ENCODE measurements at places on chromosomes 1 and 21.

- DNase-seq: no peak
These were observed 58.7 kb upstream of the RC3H1 start for GRCh38 chr1:174080819-174081218.

- DNase-seq: no peak
These were observed 48.9 kb downstream of the CD247 start for GRCh38 chr1:167469280-167469965.

DNA sequence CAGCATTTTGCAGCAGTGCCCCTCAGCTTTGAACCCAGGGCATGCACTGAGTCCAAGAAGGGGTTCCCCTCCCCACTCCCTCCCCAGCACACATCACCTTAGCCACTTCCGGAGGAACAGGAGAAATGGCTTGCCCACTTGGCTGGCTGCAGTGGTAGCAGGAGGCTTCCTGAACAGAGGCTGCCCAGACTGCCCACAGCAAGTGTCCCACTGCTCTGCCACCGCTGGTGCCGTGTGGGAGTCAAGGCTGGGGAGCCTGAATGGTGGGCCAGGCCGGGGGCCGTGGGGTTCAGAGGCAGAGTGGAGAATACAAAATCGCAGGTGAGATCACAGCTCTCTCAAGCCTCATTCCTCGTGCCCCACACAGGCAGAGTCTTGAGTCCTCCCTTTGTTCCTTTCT is 34.5 kb downstream of the CD247 start:
- no peak for DNase-seq

- no peak for DNase-seq
These were observed 1.6 kb downstream of the NPR1 start for GRCh38 chr1:153680120-153680403.

- no peak for DNase-seq
These were observed 28.3 kb downstream of the CDCP2 start for GRCh38 chr1:54124472-54124871.

DNA sequence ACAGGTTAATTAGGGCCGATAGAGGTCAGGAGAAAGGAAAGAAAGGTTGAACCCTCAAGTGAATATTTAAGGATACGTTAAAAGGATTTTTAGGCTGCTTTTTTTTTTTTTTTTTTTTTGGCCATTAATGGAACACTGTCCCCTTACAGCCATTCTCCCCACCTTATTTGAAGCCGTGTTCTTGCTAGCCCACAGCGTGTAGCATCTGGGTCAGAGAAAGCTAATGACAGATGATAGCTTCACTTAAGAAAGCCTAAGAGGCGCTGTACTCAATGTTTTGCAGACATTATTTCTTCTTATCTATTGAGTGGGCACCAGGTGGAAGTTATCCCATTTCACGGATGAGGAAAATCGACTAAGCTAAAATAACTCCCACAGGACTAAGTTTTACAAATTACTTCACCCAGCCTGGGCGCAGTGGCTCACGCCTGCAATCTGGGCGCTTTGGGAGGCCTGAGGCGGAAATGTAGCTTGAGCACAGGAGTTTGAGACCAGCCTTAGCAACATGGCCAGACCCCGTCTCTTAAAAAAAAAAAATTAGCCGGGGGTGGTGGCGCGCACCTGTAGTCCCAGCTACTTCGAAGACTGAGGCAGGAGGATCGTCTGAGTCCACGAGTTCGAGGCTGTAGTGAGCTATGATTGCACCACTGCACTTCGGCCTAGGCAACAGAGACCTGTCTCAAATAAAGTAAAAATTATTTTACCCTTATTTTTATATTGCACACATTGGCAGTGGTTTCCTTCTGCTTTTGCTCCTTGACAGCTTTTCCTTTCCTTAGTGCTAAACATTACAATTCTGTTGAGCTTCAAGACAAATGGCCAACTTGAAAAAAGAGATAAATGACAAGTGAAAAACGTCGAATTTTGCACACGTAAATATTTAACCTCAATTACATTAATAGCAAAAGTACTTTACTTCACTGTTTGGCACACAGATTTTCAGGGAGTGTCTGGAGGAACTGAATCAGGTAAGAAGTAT is 1.1 kb upstream of the PHTF1 start:
- no peak for DNase-seq

DNA sequence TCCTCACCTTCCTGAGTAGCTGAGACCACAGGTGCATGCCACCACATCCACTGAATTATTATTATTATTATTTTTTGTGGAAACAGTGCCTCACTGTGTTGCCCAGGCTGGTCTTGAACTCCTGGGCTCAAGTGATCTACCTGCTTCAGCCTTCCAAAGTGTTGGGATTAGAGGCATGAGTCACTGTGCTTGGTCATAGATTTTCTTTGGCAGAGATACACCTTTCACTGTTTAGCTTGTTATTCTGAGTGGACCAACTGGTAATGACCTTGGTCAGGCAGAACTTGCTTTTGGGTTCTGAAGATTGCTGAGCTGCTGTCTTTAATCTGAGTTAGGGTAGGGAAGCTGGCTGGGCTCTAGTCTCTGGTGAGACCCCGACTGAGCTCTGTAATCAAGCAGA is 66.8 kb downstream of the DNAH14 start:
- no peak for DNase-seq

DNA sequence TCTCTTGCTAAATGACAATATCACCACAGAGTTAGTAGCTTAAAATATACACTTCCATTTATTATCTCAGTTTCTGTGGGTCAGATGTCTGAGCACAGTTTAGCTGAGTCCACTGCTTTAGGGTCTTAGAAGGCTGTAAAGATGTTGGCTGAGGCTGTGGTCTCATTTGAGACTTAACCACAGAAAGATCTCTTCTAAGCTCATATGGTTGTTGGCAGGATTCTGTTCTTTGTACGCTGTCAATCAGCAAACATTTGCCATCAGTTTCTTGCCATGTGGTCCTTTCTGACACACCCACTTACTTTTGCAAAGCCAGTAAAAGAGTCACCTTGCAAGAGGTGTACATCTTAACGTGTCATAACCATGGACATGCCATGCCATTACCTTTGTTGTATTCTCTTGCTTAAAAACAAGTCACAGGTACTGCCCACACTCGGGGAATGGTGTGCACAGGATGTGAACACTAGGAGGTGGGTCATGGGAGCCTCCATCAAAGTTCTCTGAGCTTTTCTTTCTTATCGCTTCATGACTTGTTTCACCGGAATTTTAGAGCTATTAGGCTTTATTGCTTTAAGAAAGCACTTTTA is 18.7 kb downstream of the DYRK1A start:
- DNase-seq: no peak

GRCh38 chr1:43774359-43774758 is 67.0 kb downstream of the ST3GAL3 start:
- DNase-seq: peak; percentile 81

DNA sequence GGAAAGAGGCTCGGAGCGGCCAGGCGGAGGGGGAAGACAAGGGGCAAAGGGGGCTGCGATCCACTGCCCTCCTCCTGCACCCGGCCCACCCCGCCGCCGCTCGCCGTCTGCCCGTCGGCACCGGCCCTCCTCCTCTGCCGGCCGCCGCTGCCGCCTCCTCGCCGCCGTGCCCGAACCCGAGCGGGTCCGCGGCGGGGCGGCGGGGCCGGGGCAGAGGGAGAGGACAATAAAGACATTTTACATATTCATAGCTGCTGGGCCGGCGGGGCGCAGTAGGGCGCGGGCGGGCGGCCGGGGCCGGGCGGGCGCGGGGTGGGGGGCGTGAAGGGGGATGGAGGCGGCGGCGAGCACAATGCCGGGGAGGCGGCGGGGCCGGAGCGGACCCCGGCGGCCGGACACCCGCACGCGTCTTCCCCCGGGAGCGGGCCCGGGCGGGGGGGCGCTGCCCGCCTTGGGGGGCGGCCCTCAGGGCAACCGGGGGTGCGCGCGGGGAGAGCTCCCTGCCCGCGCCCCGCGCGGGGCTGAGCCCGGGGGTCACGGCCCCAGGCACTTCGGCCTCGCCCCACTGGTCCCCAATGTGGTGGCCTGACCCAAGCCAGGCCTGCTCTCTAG is 546 bp downstream of the POU2F1 start:
- peak; percentile 42 for DNase-seq

- DNase-seq: no peak
These were observed 44.0 kb upstream of the FMO2 start for GRCh38 chr1:171140956-171141687.

GRCh38 chr1:188355082-188355481 is 1526.3 kb downstream of the PLA2G4A start:
- no peak for DNase-seq

GRCh38 chr1:51717842-51718241 is 101.0 kb downstream of the OSBPL9 start:
- DNase-seq: no peak

DNA sequence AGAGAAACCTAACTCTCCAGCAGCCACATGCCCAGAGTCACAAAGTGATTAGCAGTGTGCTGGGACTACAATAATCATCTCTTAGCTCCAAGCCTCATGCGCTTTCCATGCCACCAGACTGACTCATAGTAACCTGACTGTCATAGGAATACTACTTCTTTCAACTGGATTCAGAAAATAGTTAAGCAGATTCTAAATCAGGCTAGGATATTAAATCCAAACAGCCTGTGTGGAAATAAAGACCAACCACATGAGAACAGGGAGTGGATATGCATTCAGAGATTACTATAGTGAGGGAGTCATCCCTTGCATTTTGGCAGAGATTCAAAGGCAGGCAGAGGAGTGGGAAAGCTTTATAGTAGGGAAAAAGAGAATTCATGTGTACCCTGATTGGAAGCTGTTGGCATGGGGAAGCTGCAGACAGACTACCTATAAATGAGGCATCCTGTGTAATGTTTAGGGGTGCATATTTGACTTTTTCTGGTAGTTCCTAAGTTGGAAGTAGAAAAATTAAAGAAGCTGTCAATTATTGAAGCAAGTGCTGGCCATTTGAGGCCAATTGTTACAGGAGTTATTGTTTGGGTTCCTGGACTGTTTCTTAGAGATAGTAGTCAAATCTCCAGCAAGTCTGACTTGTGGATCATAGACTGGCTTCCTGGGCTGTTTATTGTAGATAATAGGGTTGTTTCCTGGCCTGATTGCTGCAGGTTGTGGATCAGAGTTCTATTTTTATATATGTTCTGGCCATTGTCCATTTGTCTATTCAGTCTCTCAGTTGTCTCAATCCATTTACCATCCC is 31.7 kb upstream of the DNAH14 start:
- DNase-seq: no peak

DNA sequence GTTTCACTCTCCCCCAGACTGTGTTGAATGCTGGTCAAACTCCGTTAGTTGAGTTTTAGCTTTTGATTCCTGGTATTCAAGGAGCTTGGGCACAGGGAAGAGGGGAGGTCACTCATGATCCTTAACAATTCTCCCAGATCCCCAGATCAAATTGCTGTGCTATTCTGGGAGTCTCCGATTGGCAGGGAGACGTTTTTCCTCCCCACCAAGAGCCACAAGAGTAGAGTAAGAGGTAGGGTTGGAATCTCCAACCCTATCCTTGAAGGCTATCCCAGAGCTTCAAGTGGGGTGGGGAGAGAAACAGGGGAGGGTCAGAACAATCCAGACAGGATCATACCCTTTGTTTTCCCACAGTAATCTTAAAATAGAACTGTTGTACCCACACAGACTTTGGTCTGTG is 576 bp upstream of the TPM3 start:
- no peak for DNase-seq

DNA sequence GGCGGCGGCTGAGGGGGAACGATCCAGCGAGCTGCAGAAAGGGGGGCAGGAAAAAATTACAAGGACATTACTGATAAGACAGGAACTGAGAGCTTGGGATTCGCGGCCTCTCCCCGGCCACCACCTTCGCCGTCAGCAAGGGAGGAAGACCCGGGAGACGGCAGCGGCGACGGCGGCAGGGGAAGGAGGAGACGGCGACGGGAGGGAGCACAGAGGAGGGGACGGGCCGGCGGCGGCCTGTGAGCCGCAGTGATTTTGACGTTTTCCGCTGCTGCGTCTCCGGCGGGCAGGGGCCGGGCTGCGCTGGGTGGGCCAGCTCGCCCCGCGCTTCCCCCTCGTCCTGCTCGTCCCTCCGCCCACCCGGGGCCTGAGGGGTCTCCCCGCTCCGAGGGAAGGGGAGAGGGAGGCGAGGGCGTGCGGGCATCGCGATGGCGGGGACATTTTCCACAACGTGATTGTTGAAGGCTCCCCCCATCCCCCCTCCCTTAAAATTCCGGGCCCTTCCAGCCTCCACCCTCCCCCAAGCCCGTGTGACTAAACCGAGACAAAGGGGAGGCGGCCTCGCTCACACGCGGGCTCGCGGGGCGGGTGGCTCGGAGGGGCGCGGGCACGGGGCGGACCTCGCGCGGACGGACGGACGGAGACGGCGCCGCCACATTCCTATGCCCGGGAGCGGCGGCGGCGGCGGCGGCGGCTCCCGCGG is 407 bp downstream of the CAMSAP2 start:
- peak; percentile 92 for DNase-seq

- peak; percentile 62 for DNase-seq
These were observed 3.6 kb downstream of the LEPR start for GRCh38 chr1:65423884-65424572.

DNA sequence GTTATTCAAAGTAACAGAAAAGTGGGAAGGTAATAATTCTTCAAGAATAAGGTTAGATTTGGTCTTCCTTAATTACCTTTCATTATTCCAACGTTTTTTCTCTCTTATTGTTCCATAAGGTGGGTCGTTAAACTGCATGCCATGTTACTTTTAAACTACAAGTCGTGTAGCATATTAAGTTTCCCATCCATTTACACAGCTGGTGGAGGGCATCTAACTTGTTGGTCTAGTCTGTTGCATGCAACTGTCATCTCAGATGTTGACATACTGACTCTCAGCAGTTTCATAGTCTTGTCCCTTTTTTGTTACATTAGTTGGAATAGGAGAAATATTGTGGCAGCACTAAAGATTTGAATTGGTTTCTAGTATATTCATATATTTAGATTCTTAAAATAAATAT is 54.6 kb upstream of the BMP8A start:
- DNase-seq: no peak

- DNase-seq: no peak
These were observed 6.4 kb downstream of the FOXD2 start for GRCh38 chr1:47444297-47444561.

DNA sequence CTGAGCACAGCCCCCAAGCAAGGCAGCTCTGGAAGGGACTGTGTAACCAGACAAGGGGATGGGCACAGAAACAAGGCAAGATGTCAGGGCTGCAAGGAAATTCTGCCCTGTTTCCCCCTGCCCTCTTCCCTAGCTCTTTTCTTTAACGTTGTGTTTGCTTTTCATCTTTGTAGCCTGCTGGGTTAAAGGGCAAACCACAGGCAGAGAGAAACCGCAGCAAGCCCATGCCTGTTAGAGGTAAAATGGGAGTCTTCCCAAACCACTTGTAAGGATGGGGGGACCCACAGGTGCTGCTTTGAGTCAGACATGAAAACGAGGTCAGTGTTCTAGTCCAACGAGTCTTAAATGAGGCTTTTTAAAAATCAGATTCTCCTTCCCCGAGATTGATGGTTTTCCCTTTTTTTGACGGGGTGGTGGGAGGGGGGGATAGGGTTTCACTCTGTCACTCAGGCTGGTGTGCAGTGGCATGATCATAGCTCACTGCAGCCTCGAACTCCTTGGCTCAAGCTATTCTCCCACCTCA is 13.3 kb downstream of the TGFBR3 start:
- no peak for DNase-seq

DNA sequence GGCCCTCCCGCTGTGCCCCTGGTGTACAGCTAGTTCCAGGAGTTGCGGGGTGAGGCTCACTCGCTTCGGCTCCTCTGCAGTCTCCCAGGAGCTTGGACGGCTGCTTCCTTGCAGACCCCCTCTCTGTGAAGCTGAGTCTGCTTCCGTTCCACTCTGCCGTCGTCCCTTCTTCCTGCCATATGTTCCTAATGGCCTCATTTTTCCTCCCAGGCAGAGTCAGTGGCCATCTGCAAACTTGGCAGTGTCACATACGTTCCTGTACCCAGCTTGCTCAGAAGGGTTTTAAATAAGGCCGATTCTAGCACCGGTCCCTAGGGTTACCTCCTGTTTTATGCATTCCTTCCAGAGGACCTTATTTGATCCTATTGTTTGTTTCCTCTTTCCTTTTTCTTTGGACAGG is 21.3 kb downstream of the ACTL8 start:
- DNase-seq: no peak
